ENCODE measurements at places on chromosomes 12 and 14. TPM values are rescaled to one million over a fixed set of nuclear protein-coding genes. Genes with fewer than 3 reads are reported as not detected.

The BEST3 gene
- 2.2 TPM for total RNA-seq

The ZNF891 gene
- 0.40 TPM for total RNA-seq

The ANO4 gene
- total RNA-seq: 0.86 TPM

The POTEG gene
- not detected for total RNA-seq

The DBX2 gene
- total RNA-seq: not detected

The CLEC2D gene
- 1.7 TPM for total RNA-seq

The TDRD9 gene
- total RNA-seq: 0.29 TPM

The NUP37 gene
- 61.9 TPM for total RNA-seq

The KRT82 gene
- total RNA-seq: not detected

The GZMH gene
- not detected for total RNA-seq

The TRIM9 gene
- total RNA-seq: 0.36 TPM

The STXBP6 gene
- total RNA-seq: 0.63 TPM

The CLEC1B gene
- total RNA-seq: not detected

The ARHGAP9 gene
- total RNA-seq: 1.2 TPM

The KLRD1 gene
- not detected for total RNA-seq

The KLRB1 gene
- not detected for total RNA-seq

The LRP1-AS gene
- total RNA-seq: not detected

The CLEC4D gene
- not detected for total RNA-seq

The CYP27B1 gene
- total RNA-seq: 0.87 TPM

The HOXC5 gene
- 0.80 TPM for total RNA-seq

The SLC6A12 gene
- total RNA-seq: not detected

The KCNJ8 gene
- total RNA-seq: 0.06 TPM

The GYS2 gene
- total RNA-seq: not detected

The RND1 gene
- 8.9 TPM for total RNA-seq

The FGFR1OP2 gene
- 31.2 TPM for total RNA-seq

The EXD2 gene
- total RNA-seq: 15.2 TPM

The NYNRIN gene
- total RNA-seq: 6.2 TPM

The MMP19 gene
- total RNA-seq: 1.2 TPM

The VWF gene
- 0.06 TPM for total RNA-seq

The KCNMB4 gene
- total RNA-seq: 0.51 TPM

The TAMALIN gene
- total RNA-seq: 2.9 TPM

The DDX11 gene
- 60.9 TPM for total RNA-seq

The RAD51AP1 gene
- total RNA-seq: 62.7 TPM

The PPM1H gene
- total RNA-seq: 3.9 TPM

The CD163 gene
- total RNA-seq: not detected

The ZNF641 gene
- 5.8 TPM for total RNA-seq

The GDF3 gene
- not detected for total RNA-seq

The CISTR gene
- not detected for total RNA-seq

The DUSP16 gene
- total RNA-seq: 19.3 TPM

The TAS2R10 gene
- total RNA-seq: 0.14 TPM

The DPY19L2 gene
- total RNA-seq: 6.9 TPM

The SPX gene
- total RNA-seq: 2.1 TPM

The KICS2 gene
- total RNA-seq: 5.5 TPM

The OAS2 gene
- 2.5 TPM for total RNA-seq

The P2RX7 gene
- total RNA-seq: not detected

The GLT8D2 gene
- 2.0 TPM for total RNA-seq

The LMNTD1 gene
- total RNA-seq: not detected

The ZNF410 gene
- total RNA-seq: 43.8 TPM

The IL22 gene
- total RNA-seq: not detected

The CKB gene
- total RNA-seq: 492 TPM

The RERG gene
- 1.4 TPM for total RNA-seq

The FGF23 gene
- total RNA-seq: not detected

The NELL2 gene
- 0.46 TPM for total RNA-seq

The NPFF gene
- not detected for total RNA-seq

The BMP4 gene
- 9.3 TPM for total RNA-seq

The BICDL1 gene
- 7.0 TPM for total RNA-seq

The AGAP2 gene
- not detected for total RNA-seq

The RTL1 gene
- not detected for total RNA-seq

The MGAT4C gene
- not detected for total RNA-seq

The CACNA2D4 gene
- 0.14 TPM for total RNA-seq

All from epithelial cell of proximal tubule (primary cell).